Fibroblast of the aortic adventitia (primary cell): ENCODE measurements at places on chromosomes 4 and X.

- no peak for DNase-seq
These were observed 135.8 kb upstream of the ATP6AP2 start for GRCh38 chrX:40444798-40445496.

GRCh38 chrX:33808636-33809035 lies 323.5 kb downstream of the FAM47A start:
- no peak for DNase-seq

DNA sequence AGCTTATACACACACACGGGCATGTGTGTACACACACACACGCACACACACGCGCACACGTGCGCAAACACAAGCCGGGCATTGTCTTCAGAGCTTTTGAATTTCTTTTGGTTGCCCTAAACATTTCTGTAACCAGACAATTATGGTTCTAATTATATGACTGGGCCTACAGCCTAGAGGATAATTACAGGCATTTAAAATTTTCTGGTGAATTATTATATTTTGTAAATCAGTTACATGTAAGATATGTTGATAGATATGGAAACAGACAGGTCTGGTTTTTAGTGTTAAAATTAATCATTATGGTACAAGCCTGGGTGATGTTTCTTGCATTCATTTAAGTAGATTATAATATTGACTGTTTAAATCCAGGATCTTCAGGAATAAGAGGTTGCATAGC lies 1120.5 kb downstream of the ADGRL3 start:
- no peak for DNase-seq

GRCh38 chr4:77821775-77822174 lies 2.6 kb upstream of the CNOT6L start:
- DNase-seq = no peak

- DNase-seq = no peak
These were observed 71.8 kb upstream of the EXOC1L start for GRCh38 chr4:55747793-55748192.

GRCh38 chrX:817759-818300 lies 187.2 kb downstream of the SHOX start:
- no peak for DNase-seq

DNA sequence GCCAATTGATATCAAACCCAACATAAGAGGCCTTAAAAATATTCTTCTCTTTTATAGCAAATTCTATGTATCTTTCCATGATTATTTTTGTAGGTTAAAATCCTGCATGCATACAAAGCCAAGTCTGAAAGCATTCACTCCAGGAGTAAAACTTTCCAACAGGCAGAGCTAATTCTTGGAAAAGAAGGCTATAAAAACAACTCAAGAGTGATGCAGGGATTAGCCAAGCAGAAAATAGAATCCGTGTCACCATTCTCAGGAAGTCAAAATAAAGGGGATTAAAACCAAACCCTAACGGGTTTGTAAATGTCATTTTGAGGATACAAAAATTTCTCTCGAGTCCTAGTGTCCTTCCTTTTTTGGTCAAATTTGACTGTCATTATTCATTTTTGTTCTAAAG lies 412.4 kb downstream of the DMD start:
- DNase-seq = no peak

DNA sequence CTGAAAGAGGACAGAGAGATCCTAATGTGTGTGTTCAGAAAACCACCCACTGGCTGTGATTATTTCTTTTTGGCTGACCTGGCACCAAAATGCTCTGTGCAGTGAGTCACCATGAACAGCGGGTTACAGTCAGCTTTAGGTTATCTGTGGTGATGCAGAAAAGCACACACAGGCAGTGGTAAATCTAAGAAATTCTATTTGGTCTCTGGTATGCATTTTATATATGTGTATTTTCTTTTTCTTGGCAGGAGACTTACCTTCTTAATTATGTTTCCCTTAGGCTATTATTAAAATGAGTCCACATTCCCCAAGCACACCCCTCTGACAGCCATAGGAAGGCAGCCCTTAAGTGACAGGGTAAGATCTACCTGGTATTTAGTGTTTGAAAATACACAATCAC lies 79.1 kb upstream of the TFDP3 start:
- peak; percentile 69 for DNase-seq

- no peak for DNase-seq
These were observed 67.9 kb downstream of the RBPJ start for GRCh38 chr4:26388671-26389070.

DNA sequence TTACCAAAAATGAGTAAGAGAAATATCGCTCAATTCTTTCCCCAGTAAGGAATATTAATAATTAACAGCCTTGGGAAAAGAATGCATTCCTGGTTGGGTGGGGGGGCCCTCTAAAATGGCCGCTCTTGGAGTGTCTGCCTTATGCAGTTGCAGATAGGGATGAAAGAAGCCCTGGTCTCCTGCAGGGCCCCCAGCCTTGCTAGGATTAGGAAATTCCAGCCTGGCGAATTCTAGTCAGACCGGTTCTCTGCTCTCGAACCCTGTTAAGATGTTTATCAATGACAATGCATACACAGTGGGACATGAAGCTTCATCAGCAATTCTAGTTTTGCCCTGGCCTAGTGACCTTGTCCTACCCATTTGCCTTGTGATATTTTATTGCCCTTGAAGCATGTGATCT lies 1047.7 kb upstream of the GRID2 start:
- DNase-seq = no peak

GRCh38 chr4:99947190-99947578 lies 766 bp upstream of the DNAJB14 start:
- DNase-seq = peak; percentile 28

- DNase-seq = peak; percentile 50
These were observed 115.1 kb downstream of the SH3KBP1 start for GRCh38 chrX:19772096-19772821.

GRCh38 chrX:78314561-78314960 lies 12.8 kb downstream of the CYSLTR1 start:
- no peak for DNase-seq

- DNase-seq = no peak
These were observed 153.5 kb downstream of the MGST2 start for GRCh38 chr4:139819082-139819481.

DNA sequence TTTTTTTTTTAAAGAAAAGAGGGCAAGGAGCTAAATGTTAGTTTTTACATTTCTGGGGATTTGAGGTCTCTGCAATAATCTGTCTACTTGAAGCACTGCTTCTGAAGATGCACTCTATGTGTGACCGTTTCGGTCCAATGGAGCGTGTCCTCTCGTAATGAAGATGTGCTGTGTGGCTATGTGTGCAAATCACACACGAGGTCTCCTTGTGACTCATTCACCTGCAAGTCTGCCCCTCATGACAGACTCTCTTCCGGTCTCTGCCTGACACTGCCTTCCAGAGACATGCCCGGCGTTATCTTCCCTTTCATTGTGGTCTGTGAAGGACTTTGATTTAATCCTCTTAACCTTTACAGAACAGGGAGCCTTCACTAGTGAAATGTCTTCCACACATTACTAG lies 84.3 kb downstream of the TRAM1L1 start:
- no peak for DNase-seq

- peak; percentile 71 for DNase-seq
These were observed at the start of gene ACSL4 for GRCh38 chrX:109732807-109733612. TSS of gene ACSL4 (minus strand) at chrX:109733257. CDS start at chrX:109683363, 49,894 bp downstream.

DNA sequence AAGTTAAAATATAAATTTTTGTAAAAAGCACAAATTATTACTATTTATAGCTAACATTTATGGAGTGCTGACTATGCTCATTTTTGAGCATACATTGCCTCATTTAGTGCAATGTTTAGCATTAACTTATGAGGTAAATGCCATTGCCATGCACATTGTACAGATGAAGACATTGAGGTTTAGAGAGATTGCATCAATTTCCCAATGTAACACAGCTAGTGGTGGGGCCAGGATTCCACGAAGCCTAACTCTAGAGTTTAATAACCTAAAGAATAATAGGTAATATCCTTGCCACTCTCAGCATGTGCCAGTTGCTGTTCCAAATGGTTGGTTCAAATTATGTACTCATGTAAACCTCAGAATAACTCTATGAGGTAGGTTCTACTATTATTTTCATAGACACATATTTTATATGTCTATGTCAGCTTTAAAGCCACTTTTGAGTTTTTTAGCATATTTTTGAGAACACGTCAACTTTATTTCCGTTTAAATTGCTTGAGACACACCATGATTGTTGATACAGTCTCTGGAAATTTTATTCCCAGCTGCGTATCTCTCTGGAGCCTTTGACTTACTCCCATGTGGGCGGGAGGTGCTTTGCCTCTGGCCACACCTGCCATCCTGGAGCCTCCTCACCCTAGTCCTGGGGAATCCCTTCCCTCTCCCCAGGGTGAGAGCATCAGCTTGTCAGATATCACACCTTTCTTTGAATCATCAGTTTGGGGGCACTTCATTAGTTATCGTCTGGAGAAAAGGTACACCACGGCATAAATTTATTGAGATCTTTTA lies 10.8 kb upstream of the ADH1A start:
- peak; percentile 70 for DNase-seq

GRCh38 chr4:57498251-57498650 lies 388.1 kb upstream of the IGFBP7 start:
- no peak for DNase-seq
